ENCODE measurements at places on chromosomes 2 and 18.

- DNase-seq, result no peak
- H3K4me3 ChIP-seq, result no peak overlapping the region
- H3K27ac ChIP-seq, result no peak overlapping the region
- H3K27me3 ChIP-seq, result no peaks in the 10 kb centered on the region
- H3K4me1 ChIP-seq, result no peaks in the 10 kb centered on the region
Observed at GRCh38 chr2:28030600-28030999, 140.1 kb downstream of the BABAM2 start.

DNA sequence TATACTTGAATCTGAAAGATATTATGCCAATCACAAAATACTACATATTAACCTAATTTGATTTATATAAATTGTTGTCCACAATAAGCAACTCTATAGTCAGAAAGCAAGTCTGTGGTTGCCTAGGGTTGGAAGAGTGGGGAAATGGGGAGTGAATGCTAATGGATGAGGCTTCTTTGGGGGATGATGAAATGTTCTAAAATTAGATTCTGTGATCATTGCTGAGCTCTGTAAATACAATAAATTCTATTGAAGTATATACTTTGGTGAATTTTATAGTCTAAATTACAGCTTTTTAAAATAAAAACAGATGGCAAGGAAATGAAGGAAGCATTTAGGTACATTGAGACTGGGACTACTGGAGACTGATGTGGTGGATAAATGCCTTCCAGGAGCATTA is 275.5 kb downstream of the MBD2 start:
- no peaks in the 10 kb centered on the region for H3K4me1 ChIP-seq
- no peak for DNase-seq
- no peaks in the 10 kb centered on the region for H3K27me3 ChIP-seq
- no peak overlapping the region for H3K4me3 ChIP-seq

DNA sequence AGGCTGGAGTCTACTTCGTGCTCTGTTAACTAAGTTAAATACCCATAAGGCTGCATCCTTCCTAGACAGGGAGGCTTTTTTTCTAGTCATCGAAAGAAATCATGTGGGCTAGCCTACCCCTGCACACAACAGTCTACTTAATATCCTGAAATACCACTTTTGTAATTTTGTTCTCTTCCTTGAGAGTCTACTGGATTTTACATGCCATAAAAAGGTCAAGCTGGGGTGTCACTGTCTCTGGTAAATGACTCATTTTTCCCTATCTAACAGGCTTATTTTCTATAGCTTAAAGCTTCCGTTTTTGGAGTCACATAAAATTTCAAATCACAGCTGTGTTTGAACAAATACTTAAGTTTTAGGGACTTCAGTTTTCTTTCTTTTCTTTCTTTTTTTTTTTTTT is 10.7 kb upstream of the STAM2 start:
- no peaks in the 10 kb centered on the region for H3K4me1 ChIP-seq
- no peaks in the 10 kb centered on the region for H3K27me3 ChIP-seq
- DNase-seq, result no peak
- no peak overlapping the region for H3K4me3 ChIP-seq
- no peak overlapping the region for H3K27ac ChIP-seq
- H3K36me3 ChIP-seq, result no peaks in the 10 kb centered on the region

DNA sequence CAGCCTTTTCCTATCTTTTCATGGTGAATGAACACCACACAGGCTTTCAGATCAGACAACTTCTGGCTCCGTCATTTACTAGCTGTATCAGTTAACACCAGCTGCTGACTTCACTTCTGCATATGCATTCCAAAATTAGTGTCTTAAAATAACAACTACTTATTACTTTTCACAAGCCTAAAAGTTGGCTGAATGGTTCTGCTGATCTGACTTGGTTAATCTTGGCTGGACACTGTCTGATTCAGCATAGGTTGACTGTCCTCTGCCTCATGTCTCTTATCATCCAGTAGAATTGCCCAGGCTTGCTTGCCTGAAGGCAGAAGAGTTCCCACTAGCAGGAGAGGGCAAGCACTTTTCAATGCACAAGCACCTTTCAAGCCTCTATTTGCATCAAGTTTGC is 72.7 kb downstream of the MARCHF4 start:
- H3K4me3 ChIP-seq, result no peak overlapping the region
- DNase-seq, result no peak
- no peaks in the 10 kb centered on the region for H3K4me1 ChIP-seq
- H3K27ac ChIP-seq, result no peak overlapping the region
- no peaks in the 10 kb centered on the region for H3K27me3 ChIP-seq
- H3K36me3 ChIP-seq, result no peaks in the 10 kb centered on the region

- DNase-seq, result peak; percentile 22
- no peak overlapping the region for H3K4me3 ChIP-seq
- no peaks in the 10 kb centered on the region for H3K4me1 ChIP-seq
- no peaks in the 10 kb centered on the region for H3K36me3 ChIP-seq
- H3K27ac ChIP-seq, result no peak overlapping the region
Observed at GRCh38 chr2:149648282-149649030, 60.9 kb upstream of the MMADHC start.

DNA sequence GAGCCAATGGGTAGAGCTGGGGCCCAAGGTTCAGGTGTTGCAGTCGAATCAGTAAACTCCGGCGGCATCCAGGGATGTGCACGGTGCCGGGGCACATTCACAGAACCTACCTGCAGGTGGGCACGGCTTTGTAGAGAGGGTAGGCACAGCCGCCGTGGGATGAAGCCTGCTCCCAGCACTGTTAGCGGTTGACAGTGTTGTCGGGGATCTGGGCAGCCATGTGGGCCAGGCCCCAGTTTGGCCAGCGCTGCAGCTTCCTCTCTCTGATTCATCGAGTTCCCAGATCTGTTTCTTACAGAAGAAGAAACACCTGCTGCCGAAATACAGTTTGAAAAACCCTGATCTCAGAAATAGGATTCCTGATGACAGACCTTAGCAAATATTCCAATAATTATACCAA is 274.8 kb downstream of the AGAP1 start:
- DNase-seq, result no peak
- H3K27me3 ChIP-seq, result no peaks in the 10 kb centered on the region
- no peaks in the 10 kb centered on the region for H3K4me1 ChIP-seq
- H3K36me3 ChIP-seq, result peaks cover 32% of the 10 kb centered on the region
